WTC11 (cell line): ENCODE measurements at places on chromosomes 1 and 21. TPM values are rescaled to one million over a fixed set of nuclear protein-coding genes. Genes with fewer than 3 reads are reported as not detected.

Gene LCE1D
- not detected in 3 replicates for total RNA-seq

Gene OR14K1
- total RNA-seq: not detected in 3 replicates

Gene TAS1R3
- 0.18 to 0.22 TPM (median 0.21 TPM) in 3 replicates for total RNA-seq

Gene STUM
- 1.1 to 2.5 TPM (median 1.3 TPM) in 3 replicates for total RNA-seq

Gene IL19
- not detected in 3 replicates for total RNA-seq

Gene PUSL1
- total RNA-seq: 42.5 to 51.5 TPM (median 43.6 TPM) in 3 replicates

Gene GJB3
- total RNA-seq: 0.34 to 0.48 TPM (median 0.46 TPM) in 3 replicates

Gene PAPPA2
- 0.27 to 0.74 TPM (median 0.60 TPM) in 3 replicates for total RNA-seq

Gene OR6K3
- total RNA-seq: not detected in 3 replicates

Gene STMN1
- total RNA-seq: 418 to 483 TPM (median 458 TPM) in 3 replicates

Gene PDE4B
- total RNA-seq: 4.4 to 8.0 TPM (median 4.5 TPM) in 3 replicates

Gene UMODL1
- 0.11 TPM in 1 of 3 replicates, not detected in the others for total RNA-seq

Gene HTR6
- total RNA-seq: 0.71 to 1.2 TPM (median 0.90 TPM) in 3 replicates

Gene SPRR4
- total RNA-seq: not detected in 3 replicates

GRCh38 chr1:51214615-51215131 is 21.4 kb upstream of the RNF11 start:
- DNase-seq: no peak

DNA sequence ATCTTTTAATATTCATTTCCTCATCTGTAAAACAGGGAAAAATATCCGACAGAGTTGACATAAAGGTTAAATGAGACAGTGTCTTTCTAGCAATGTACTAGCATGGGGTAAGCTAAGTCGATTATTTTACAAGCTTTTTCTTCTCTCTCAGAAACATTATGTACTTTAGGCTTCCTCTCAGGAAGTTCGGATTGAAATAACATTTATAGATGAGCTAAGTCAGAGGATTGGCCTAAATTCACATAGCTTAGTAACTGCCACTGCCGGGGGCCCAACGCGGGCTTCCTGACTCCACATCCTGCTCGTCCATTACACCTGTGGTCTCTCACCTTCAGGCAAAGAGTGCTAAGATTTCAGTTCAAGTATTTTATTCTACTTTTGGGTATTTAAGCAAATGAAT is 462.3 kb upstream of the NFIA start:
- DNase-seq: no peak

GRCh38 chr1:41440321-41441085 is 44.0 kb downstream of the EDN2 start:
- no peak for DNase-seq

GRCh38 chr1:12215118-12215961 is 14.5 kb upstream of the VPS13D start:
- DNase-seq: no peak

DNA sequence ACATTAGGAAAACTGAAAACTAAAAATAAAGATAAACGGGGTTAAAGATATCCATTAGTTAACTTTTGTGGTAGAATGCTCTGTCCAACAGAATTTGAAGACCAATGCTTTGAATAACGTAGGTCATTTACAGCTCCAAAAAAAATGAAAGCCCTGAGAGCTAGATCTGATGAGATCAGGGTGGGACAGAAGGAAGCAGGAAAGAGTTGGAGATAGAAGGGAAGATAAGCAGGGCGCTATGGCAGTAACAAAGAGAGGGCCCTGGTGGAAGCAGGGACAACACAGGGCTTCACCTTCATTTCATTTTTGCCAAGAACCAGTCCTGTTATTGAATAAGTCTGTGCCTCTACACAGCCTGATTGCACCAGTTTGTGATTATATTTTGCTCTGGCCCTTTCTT is 51.0 kb upstream of the RGS8 start:
- DNase-seq: no peak

GRCh38 chr1:215719552-215719951 is 152.4 kb downstream of the KCTD3 start:
- DNase-seq: no peak

DNA sequence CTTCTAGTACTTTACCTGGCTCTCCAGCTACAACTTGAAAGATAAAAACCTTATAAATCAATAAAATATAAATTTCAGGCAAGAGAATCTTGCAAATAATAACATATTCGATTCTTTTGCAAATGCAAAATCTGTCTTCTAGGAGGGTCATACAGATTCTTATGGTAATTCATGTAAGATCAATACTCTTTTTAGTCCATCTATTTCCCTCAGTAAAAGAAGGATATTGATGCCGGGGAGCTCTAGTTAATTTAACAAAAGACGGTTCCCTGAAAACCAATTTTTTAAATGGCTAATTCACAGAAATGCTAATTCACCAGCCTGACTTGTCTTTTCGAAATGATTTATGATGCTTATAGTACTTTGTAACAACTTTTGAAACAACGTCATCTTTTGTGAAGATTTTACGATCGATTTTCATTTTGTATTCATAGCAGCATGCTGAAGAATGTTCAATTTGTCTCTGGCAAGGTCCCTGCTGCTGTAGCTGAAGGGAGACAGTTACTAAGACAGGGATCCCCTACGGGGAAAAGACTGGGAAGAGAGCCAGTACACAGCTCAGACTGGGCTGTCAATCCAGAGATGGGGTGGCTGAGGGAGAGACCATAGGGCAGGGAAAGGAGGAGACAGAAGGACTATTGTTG is 90.6 kb upstream of the SPAG17 start:
- DNase-seq: no peak

DNA sequence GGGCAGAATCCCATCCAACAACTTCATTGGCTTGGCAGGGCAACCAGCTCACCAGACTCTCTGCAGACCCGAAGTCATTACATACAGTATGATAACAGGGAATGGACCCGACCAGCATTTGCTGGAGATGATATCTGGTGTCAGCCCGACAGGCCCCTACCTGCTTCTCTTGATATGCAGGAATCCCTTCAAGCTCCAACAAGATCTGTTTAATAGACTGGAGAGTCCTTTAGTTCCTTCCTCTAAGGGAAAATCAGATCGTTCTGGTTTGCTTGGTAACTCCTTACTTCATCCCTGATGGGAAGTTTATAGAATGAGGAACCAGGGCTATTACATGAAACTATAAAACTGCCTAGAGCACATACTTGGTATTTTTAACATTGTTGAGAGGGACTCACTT is 61.2 kb downstream of the EDARADD start:
- no peak for DNase-seq

DNA sequence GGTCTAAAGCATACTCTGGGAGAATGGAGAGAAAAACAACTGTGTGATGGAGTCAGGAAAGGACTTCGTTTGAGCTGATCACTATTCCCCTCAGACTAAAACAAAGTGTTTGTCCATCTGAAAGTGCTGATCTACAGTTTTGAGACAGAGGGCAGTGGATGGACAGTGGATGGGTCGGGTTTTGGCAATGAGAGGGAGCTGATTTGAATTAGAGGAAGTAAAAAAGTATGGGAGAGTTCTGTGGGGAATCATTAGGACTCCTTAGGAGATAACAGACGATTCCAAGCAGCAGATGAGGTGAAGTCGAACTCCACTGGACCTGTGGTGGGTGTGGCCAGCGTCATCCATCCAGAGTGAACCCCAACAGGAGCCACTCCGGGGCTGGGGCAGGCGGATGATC is 62.3 kb downstream of the PTGS2 start:
- DNase-seq: no peak

- no peak for DNase-seq
Observed at GRCh38 chr1:107776900-107777663, 187.9 kb downstream of the VAV3 start.

- DNase-seq: no peak
Observed at GRCh38 chr1:209736490-209737117, 19.2 kb upstream of the TRAF3IP3 start.

- no peak for DNase-seq
Observed at GRCh38 chr1:214967865-214968575, 114.5 kb upstream of the KCNK2 start.

DNA sequence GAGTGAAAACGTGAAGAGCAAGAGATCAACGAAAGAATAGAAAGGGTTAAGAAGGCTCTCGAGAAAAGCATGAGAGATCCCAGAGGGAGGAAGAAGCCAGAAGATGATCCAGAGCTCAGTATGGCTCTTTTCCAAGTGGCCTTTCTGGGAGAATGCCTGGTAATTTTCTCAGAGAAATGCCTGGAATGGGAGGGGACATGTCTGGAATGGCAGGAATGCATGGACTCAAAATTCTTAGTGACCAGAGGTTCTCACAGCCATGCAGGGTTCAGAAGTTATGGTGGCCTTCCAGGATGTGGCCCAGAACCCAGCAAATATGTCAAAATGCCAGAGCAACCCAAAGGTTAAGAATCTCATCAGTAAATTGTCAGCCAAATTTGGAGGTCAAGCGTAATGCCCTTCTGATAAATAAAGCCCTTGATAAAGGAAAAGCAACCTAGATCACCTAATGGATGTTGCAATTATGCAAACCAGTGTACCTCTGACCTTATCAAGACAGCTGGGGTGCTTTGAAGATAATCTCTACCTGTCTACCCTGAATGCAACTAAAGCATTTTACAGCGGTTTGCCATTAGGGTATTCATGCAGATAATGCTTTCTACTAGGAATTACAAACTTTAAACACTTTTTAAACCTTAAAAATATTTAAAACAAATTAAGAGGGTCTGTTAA is 53.1 kb downstream of the NBPF6 start:
- no peak for DNase-seq

GRCh38 chr1:223659711-223660110 is 5.8 kb downstream of the CAPN8 start:
- DNase-seq: no peak

DNA sequence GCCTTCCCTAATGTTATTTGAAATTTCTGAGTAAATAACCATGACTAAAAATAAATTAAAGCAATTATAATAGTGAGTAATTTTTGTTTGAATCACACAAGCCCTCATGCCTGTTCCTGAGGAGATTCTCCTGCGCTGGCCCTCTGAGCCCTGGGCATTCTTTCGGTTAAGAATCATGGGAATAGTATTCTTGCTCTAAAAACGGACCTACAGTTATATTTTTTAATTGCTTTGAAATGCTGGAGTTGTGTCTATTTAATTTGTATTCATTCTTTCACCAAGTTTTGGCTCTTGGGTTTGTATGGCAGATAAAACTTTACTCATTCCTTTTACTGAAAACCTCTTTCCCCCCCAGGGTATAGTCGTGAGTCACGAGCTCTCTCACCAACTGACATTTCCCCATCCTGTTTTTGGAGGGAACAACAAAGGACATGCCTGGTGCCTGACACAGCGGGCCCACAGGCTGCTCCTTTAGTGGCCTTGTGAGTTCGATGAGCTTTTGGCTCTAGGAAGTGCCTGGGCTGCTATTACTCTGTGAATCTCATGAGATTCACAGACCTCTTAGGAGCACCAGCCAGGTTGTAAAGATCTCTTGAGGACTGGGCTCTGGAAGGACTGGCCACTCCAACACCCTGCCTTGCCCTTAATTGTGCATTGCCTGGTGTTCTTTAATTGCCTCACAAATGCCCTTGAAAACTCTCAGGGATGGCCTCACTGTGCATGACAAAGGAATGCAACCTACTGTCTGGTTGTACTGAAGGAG is 58.6 kb downstream of the DDR2 start:
- peak; percentile 24 for DNase-seq

- peak; percentile 75 for DNase-seq
Observed at GRCh38 chr1:184223216-184223615, 163.6 kb upstream of the C1orf21 start.

GRCh38 chr1:8109216-8109615 is 83.1 kb upstream of the ERRFI1 start:
- no peak for DNase-seq

GRCh38 chr1:183687546-183688304 is 34.6 kb upstream of the APOBEC4 start:
- no peak for DNase-seq

DNA sequence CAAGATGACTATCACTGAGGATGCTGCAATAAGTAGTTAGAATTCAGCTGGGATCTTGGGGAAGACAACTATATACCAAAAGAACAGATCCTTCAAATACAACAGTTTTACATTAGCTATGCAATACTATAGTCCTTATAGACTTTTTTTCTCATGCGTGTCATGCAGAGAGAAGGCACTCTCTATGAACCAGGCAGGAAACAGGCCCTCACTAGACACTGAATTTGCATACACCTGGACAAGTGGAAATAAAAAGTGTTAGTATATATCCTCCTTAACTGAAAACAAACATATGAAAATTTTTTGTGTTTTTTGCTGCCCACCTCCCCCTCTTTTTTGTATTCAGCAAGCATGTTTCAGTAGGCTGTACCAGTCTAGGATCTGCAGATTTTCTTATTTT is 29.9 kb downstream of the TMCO1 start:
- DNase-seq: no peak

DNA sequence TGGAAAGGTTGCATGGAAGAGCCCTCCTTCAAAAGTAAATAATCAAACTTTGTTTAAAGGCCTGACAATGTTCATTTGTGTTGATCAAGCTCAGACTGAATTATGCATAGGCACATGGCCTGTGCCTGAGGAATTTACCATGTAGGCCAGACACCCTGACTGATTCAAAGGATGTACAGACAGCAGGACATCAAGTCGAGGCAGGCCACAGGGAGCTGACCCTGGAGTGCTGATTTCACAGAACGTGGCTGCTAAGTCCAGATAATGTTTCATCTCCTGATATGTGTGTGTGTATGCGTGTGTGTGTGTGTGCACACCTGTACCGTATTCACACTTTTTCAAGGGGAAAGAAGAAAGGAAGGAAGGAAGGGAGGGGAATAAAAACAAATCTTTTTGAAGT is 34.1 kb downstream of the NAV1 start:
- no peak for DNase-seq

GRCh38 chr1:226891846-226892523 is 21.6 kb downstream of the PSEN2 start:
- DNase-seq: no peak

DNA sequence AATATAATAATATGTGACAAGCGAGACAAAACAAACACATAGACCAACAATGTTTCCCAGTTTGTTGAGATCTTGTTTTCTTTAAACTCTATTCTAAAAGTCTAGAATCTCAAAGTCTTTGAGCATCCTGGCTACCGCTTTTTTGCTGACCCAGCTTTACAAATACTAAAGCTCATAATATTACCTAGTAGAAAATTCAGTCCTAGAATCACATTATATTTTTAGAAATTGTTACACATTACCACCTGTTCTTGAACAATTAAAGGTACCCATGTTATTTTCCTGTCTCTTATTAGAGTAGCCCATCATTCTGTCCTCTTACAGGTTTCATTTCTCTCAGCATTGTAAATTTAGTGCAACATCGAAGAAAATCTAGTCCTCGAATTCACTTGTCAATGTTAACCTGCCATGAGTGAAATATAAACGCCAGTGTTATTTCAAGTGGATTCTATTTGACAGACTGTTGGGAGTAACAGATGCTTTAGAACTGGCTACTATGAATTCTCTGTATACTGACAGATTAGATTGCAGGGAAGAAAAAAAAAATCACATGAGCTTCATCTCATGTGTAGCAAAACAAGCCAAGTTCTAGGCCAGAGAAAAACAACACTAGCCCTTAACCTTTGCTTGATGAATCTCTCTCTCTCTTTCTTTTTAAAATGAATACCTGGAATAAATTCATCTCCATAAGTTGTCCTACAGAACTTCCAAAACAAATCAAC is 851.2 kb upstream of the ADAMTS5 start:
- no peak for DNase-seq

DNA sequence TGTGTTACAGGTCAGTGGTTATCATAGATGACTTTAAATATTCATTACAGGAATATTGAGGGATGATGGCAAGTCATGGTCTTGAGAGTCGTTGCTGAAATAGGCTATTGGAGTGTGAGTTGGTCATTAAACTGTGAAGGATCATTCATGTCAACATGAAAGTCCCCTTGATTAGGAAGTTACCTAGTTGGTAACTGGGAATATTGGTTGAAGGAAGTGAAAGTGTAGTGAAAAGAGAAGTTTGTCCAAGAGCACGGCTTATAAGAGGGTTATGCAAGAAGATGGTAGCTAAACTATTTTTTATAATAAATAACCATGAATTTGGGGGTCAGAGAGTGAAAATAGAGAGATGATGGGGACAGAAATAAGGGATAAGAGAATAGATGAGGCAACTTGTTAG is 16.9 kb downstream of the CRB1 start:
- no peak for DNase-seq
